ENCODE measurements at places on chromosomes 2 and 18.
A peak's percentile ranks its signal among the peaks of the same experiment; 100 is the strongest.

DNA sequence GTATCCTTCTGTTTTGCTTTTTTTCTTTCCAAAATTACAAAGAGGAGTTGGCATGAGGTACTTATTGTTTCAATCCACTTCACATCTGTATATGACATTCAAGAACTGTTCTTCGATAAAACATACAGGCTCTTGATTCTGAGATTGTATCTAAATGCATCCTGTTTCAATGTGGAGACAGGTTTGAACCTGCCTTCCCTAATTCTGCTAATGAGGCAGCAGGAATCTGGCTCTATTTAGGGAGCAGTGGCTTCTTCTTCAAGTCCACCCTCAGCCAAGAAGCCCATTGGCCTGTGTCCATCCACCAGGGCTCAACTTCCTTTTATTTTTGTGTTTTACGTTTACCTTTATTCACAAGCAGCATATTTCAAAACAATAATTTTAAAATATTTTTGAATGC, 84.8 kb upstream of the PIK3C3 start:
- no peak for DNase-seq

DNA sequence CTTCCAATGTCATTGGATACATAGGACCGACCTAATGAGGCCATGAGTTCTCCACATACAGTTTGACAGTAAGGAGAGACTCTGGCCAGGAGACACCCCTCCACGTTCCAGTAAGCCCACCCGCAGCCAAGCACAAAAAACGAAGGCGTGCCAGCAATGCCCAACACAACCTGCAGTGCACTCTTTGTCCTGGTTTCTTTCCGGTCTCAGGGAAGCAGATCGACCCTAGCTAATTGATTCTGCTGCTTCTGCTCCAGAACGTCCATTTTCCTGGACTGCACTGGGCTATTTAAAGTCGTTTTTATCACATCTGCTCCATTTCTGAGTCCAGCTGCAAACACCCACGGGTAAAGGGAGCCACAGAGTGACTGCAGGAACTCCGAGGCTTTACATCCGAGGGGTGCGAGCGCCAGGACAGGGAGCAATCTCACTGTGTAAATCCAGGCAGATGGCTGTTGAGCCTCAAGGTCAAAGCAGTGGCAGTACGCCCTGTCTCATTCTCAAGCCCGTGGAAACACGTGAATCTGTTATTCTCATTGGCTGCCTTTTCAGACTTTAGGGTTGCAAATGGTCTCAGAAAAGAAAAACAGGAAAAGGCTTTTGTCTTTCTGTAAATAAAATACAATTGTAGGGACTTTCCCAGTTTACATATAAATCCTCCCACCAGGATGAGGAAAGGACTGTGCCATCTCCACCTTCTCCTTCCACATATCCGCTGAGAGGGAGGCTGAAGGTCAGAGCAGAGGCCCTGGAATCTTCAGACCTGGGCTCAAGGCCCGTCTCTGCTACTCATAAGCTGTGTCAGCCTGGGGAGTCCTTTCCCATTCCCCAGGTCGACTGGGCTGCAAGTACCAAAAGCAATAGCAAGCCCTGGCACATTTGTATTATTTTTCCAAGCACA, 40.7 kb downstream of the TMEM163 start:
- DNase-seq, result no peak

GRCh38 chr18:32956591-32957315, 183.9 kb upstream of the KLHL14 start:
- DNase-seq, result peak; percentile 4

- no peak for DNase-seq
Measured at GRCh38 chr2:74526649-74527230, 709 bp upstream of the DQX1 start.

- no peak for DNase-seq
Measured at GRCh38 chr2:121748202-121748601, 7.2 kb upstream of the TSN start.

DNA sequence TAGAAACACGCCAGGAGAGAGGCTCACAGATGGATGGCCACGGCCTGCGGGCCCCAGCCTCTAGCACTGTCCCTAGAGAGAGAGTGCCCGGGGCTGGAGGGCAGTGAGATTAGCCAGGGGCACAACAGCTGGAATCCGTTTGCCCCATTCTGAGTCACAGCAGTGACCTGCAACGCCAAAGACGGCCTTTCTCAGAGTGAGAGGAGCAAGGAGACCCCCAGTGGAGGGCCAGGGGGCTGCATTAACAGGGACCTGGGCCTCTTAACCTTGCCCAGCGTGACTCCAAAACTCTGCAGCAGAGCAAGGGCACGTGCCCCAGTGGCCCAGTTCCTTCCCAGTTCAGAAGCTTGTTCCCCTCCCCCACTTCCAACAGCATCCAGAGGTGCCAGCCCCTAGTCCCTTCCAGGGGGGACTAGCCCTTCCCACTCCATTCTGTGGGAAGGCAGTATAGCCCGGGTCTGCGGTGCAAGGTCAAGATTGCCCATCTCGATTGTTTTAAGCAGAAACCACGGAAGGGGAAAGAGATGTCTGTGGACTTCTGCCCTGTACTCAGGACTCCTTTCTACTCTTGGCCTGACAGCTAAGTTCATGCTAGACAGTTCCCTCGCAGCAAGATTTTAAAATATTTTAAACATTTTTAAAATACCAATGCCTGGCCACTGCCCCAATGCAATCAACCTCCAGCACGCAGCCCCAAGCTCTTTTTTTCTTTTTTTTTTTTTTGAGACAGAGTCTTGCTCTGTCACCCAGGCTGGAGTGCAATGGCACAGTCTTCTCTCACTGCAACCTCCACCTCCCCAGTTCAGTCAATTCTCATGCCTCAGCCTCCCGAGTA, 50.9 kb upstream of the BIN1 start:
- DNase-seq, result no peak

- no peak for DNase-seq
Measured at GRCh38 chr2:3504741-3505140, 14.6 kb downstream of the ADI1 start.

DNA sequence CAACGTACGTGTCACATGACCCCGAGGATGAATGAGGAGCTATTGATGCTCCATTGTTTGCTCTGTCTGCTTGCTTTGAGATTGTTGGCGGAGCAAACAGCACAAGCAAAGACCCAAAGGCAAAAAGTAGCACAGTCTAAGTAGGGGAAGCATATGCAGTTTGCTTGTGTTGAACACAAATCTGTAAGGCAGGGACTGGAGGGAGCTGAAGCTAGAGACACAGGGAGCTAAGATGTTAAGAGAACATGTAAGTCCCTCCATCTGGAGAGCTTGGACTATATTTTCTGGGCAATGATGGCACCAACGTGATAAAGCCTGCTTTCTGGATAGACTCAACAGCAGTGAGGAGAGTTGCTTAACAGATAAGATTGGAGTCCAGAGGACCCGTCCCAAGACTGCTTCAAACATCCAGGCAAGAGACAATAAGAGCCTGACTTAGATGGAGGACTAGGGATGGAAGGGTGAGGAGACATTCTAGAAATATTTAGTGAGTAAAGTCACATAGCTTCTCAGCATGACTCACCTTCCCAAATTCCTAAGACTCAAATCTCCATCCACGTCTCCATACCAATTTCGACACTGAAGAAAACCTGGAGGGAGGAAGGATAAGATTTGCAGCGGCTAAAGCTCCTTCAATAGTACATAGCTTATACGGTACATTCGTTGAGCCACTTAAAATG, 88.1 kb upstream of the KLF7 start:
- no peak for DNase-seq

DNA sequence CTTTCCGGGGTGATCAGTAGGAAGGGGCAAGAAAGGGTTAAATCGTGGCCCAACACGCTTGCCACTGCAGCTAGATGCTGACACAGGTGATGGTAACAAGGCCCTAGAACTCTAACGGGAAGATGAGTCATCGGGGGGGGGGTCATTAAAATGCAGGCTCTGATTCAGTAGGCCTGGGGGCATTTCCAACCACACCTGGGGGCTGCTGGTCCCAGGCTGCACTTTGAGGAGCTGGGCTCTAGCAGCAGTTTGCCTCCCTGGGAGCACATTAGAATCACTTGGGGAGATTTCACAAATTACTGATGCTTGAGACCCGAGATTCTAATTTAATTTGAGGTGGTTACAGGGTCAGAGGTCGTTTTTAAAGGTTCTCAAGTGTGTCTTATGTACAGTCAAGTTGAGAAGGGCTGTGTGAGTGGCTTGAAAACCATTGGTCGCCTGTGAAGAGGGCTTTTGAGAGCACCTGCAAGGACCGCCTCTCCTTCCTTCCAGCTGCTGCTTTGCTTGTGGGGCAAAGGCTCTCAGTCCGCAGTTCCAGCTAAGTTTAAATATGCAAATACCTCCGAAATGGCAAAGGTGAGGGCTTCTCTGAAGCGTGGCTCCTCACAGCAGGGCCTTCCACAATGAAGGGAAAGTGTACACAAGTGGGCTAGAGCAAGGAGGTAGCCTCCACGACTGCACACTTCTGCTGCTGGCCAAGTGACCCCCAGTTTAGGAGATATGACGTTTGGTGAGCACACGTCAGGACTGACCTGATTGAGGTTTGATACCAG, 128.0 kb upstream of the MSH6 start:
- no peak for DNase-seq

GRCh38 chr2:88885275-88885674, 193.8 kb downstream of the RPIA start:
- no peak for DNase-seq

DNA sequence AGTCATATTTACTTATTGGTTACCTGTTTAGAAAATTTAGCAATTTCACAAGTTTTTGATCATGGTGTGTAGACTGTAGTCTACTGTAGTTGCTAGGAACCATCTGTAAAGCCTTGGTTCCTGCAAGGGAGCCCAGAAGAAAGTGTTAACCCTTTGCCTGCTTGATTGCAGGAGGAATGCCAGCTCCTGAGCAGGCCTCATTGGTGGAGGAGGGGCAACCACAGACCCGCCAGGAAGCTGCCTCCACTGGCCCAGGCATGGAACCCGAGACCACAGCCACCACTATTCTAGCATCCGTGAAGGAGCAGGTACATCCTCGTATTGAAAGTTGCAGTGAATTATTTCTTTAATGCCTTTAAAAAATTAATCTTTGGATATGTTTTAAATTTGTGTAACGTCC, 76.3 kb downstream of the PKP4 start:
- DNase-seq, result no peak

DNA sequence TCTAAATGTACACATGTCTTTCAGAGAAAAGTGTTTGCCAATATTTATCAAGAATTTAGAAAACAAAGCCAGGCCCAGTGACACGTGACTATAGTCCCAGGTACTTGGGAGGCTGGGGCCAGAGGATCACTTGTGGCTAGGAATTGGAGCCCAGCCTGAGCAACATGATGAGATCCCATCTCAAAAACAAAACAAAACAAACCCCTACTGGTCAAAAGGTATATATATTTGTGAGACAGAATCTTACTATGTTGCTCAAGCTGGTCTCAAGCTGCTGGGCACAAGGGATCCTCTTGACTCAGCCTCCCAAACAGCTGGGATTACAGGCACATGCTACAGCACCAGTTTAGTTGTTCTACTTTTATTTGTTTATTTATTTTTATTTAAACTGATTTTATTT, 79.2 kb downstream of the ZDBF2 start:
- no peak for DNase-seq

GRCh38 chr18:11665146-11665545, 23.9 kb upstream of the GNAL start:
- no peak for DNase-seq

DNA sequence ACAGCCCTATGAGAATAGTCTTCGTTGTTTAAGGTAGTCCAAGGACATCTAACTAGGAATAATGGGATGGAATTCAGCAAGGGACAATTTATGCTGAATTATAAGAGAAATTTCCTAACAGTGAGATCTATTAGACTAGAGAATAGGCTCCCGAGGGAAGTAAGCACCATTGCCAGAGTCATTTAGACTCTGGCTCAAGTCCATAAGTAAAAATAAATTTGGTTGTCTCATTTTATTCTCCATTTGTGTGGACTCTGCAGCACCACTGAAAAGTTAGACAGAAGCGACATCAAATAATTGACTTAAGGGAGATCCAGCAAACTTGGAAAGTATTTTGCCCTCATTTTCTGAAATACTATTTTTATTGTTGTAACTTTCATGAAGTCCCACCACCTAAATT, 129.3 kb upstream of the SMIM21 start:
- no peak for DNase-seq

DNA sequence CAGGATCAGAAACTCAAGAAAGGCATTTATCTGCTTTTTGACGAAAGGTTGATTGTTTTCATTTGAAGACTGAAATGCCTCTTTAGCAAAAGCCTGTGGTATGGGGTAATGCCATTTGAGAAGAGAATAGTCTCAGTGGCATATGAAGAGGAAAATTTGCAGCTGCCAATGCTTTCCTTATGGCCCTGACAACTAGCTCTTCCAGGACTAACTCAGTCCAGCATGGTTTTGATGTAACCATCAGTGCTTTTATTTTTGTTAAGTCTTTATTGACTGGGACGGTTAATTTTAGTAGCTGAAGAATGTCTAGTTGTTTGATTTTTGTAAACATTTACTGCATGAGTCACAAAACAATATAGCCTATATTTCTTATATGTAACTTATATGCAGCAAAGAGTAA, 158.4 kb downstream of the LNPK start:
- no peak for DNase-seq

GRCh38 chr18:13527256-13527655, 199.1 kb downstream of the FAM210A start:
- no peak for DNase-seq

DNA sequence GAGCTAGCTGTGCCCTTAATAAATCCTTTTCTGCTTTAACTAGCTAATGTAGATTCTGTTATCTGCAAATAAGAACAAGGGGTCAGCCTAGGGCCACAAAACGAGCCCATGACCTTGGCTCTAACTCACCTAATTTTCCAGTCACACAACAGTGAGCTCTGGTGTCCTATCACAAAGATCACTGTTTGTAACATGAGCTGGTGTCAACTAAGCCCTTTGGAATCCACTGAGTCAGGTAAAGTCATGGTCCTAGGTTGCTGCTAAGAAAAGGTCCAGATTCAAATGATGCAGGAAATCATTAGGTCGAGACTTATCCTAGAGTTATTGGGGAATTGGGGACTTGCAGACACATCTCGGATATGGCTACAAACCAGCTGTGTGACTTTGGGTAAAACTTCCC, 49.9 kb downstream of the ST8SIA5 start:
- DNase-seq, result no peak

DNA sequence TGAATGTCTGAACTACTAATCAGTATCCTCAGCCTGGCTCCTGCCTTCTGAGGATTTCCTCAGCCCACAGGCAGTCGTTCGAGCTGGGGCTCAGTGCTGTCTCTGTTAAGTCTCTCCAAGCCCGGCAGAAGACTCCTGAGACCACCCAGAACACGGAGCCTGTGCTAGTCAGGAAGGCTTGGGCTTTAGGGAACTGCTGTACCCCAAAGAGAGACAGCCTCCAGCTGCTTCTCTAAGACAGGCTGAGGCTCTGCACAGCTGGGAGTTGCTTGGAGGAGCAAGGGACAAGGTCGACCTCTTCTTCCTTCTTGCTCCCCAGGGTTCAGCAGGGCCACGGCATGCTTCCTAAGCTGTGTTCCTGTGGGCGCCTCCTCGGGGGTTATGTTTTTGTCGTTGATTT, 283.4 kb upstream of the MYT1L start:
- no peak for DNase-seq

GRCh38 chr2:119702918-119703401, 24.0 kb downstream of the TMEM177 start:
- DNase-seq, result peak; percentile 62

- DNase-seq, result no peak
Measured at GRCh38 chr18:79252904-79253633, 142.7 kb upstream of the NFATC1 start.

All from globus pallidus (tissue), 1 donor.